Daoy (cell line): ENCODE measurements at places on chromosomes 1 and 21.

DNA sequence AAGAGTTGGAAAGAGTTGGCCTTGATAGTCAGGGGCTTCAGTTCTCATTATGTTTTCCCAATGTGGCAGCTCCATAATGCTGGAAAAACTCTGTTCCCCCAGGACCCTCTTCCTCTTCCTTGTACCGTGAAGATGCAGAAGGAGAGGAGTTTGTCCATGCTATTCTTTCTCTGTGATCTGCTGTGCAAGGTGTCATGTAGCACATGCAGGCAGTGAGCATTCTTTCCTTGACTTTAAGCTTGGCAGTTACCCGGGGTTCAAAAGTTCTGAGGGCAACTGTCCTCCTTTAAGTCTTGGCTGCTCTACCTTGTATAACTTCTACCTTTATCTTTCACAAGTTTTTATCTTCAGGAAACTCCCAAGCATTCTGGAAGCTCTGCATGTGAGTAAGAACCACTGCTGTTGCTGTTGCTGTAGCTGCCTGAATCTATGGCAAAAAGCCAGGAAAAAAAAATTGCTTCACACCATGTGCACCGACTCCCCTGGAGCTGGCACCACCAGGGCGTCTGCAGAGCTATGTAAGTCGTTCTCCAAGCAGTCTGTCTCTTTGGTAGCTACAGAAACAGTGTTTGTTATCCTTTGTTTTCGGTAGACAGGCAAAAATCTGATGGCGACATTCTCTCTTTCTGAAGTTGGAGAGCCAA, 42.7 kb upstream of the SLC16A1 start:
- peak; percentile 20 for DNase-seq

DNA sequence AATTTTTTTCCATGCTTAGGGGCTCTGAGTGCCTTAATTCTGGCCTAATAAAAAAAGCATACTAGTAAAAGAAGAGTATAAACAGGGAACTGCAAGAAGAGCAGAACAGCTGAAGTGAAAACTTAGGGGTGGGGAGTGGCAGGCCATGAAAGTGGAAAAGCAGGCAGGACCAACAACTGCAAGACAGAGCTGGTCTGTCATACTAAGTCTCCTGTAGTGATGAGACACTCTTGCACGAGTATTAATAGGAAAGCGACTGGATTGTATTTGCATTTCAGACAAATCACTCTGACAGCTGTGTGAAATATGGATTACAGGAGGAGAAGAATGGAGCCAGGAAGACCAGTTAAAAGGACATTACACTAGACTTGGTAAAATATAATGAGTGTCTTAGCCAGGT, 449.9 kb downstream of the NUF2 start:
- no peak for DNase-seq

DNA sequence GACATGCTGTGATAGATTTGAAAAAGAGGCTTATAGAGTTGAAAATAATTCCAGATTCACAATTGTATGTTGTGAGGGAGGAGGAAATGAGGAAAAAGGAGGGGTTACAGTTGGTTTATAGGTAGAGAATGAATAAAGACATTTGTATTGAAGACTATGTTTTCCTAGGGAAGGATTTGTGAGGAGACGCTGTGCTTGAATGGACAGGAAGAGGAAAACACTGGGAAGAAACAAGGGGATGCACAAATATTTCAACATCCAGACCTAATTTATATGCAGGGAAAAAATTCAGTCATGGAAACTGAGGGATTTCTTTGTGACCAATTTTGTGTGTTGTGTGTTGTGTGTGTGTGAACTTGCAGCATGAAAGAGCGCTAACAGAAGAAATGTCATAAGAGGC, 92.6 kb upstream of the B3GALT2 start:
- no peak for DNase-seq

DNA sequence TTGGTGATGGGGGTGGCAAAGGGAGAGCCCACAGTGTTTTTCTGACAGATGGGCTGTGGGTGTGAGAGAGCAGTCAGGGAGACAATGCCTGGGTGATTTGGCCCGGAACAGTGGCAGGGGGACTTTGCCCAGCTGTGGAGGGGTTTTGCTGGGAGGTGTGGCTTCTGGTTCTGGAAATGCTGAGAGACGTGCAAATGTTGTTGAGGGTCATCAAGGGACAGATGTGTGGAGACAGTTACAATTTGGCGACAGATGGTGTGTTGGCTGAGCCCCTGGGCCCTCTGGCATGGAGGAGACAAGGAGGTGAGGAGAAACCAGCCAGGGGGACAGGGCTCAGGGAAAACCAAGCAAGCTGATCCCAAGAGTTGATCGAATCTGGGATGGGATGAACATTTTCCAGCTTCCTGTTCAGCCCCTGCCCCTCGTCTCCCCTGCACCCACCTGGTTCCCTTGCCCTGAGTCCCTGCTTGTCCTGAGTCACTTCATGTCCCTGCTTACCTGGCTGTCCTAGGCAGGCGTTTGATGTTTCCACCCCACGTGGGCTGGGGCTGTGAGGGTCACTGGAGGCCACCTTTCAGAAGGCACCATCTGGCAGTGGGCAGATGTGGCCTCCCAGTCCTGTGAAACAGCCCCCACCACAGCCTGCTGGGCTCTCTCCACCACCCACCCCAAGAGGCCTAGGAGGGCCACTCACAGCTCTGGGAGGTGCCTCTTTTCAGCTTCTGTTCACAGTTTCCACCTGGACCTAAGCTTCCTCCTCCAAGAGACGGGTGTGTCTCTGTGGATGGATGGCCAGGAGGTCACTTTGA, 15.8 kb upstream of the ZNF678 start:
- no peak for DNase-seq

GRCh38 chr1:39799770-39800470, 11.3 kb upstream of the BMP8B start:
- DNase-seq, result peak; percentile 80

DNA sequence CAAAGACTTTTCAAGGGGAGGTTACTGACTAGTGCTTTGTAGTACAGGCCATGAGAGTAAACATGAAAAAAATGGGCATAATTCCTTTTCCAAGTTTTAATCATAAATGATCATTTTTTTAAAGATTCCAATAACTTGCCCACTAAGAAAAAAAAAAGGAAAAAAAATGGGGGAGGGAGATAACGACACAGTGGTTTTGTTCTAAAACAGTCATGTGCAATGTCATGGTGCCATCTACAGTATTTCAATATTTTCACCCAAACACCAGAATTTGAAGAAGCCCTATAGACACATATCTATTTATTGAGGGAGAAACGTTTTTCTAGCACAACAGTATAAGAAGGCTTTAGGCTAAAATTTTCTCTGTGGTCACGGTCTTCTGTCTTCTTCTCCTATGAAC, 250.2 kb downstream of the LTN1 start:
- no peak for DNase-seq

GRCh38 chr1:63024132-63024531, 240.2 kb downstream of the ATG4C start:
- DNase-seq, result peak; percentile 19

DNA sequence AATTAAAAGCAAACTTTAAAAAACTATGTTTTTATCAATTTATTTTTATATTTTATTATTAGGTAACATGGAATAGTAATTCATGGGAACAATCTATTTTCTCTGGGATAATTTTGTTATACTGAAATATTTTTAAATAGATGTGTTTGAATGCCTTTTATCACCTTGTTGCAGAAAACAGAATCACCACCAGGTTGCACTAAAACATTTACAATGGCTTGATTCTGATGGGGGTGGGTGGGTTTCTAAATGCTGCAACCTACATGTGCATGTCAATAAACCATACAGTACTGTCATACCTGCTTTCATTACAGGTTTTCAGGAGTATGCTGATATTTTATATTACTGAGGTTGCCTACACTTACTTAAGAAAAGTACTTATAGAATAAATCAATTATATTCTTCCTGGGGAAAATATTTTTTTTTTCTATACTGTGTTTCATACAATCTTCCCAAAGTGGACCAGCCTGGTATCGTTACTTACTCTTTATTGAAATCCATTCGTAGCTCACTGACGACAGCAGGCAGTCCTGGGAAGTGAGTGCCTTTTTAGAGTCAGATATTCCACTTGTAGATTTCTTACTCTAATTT, 132.8 kb downstream of the PTPRC start:
- DNase-seq, result peak; percentile 42

DNA sequence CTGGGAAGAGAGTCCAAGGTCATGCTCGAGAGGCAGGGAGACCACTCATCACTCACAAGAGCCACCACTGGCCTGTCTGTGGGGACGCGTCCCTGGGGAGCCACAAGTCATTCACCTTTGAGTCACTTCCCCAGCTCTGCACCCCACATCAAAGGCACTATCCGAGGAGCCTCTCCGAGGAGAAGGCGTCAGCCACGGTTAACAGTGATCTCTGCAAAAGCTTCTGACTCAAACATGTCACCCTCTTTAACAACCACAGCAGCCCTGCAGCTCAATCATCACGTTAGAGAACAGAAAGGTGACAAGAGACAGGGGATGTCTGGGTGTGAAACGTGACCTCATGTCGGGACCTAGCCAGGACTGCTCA, 9.0 kb downstream of the LRRC47 start:
- no peak for DNase-seq

GRCh38 chr1:32539584-32540571, 651 bp downstream of the ZBTB8A start:
- peak; percentile 63 for DNase-seq

DNA sequence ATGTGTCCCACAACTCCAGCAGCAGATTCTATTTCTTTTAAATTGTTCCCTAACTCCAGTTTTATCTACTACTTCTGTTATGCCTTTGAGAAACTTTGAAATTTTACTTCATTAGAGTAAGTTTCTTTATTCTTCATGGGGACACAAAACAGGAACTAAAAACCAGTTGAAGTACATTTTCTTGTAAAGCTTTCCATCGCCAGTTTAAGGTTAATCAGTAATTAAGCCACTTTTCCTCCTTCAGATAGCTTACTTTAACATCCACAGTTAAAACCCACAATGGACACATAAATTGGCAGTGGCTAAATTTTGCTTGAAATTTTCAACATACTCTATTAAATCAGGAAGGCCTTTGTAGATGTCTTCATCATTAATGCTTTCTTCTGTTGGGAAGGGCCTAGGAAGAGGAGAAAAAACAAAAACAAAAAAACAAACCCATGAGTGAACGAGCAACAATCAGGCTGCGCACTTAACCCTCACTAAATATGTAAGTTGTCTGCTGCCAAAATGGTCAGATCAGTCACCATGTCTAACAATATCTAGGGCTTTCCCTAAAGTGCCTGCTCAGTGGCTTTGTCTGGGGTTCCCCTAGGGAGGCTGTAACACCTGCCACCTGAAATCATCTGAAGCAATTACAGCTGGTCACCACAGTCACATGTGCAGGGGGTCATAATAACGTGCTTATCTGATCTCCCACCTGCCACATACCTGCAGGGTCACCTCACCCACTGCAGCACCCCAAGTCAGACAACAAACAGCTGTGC, 187.9 kb downstream of the VAV3 start:
- no peak for DNase-seq

- DNase-seq, result peak; percentile 82
Measured at GRCh38 chr1:227370533-227371254, 52.4 kb upstream of the CDC42BPA start.
